Stimulated activated CD8-positive, alpha-beta memory T cell treated with anti-CD3 and anti-CD28 coated beads, Interleukin-2, amount 100 ng/mL, for 1 hour (primary cell): ENCODE measurements at places on chromosomes 13 and 19.

DNA sequence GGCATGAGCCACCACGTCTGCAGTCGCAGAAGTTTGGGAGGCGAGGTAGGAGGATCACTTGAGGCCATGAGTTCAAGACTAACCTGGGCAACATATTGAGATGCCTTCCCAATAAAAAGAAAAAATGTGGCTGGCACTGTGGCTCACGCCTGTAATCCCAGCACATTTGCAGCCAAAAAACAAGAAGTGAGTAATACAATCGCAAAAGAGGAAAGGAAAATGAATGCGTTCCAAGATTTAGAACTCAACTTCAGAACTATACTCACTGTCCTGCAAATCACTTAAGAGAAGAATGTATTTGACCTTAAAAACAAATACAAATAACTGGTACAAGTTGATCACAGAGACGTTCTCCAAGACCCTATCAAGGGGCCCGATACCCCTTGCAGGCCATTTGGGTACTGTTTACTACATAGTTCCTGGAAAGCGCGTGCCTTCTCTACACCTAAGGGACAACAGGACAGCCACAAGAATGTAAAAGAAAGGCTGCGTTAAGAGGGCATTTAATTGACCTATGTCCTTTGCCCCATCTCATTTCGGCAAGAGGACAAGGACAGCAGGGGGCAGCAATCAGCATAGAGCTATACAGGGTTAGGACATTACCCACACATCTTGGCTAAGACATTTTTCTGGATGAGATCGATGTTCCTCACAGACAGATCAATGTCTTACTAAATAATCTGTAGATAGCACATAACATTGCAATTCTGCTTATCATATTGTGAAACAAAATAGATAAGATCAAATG, 41.3 kb downstream of the FLT3 start:
- DNase-seq: no peak

DNA sequence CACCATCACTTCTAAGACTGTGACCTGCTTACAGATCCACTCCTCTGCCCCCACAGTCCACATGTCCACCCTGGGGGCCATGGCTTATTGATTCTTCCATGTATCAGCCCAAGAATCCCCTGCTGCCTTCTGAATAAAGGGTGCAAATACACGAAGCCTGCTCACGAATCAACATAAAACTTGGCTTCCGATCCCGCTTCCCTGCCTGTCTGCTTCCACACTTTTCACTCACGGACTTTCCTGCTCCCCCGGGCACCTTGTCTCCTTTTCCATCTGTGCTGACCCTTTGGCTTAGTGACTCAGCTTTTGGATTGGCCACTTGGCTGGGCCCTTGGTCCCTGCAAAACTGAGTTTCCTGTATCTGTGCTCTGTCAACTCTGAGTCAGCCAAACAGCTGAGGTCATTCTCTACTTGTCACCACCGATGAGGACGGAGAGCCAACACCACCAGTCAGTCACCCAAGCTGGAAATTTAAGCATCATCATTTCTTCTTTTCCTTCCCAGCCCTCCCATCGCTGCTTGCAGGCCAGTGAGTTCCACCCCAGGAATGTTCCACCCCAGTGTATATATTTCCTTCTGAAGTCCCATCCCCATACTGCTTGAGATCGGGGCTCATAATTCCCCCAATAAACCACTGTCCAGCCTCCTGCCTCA, 11.4 kb upstream of the USP12 start:
- DNase-seq: no peak

GRCh38 chr13:38868870-38869269, 121.8 kb downstream of the STOML3 start:
- no peak for DNase-seq

GRCh38 chr19:56751078-56751489, 79.5 kb upstream of the ZNF835 start:
- DNase-seq: no peak

DNA sequence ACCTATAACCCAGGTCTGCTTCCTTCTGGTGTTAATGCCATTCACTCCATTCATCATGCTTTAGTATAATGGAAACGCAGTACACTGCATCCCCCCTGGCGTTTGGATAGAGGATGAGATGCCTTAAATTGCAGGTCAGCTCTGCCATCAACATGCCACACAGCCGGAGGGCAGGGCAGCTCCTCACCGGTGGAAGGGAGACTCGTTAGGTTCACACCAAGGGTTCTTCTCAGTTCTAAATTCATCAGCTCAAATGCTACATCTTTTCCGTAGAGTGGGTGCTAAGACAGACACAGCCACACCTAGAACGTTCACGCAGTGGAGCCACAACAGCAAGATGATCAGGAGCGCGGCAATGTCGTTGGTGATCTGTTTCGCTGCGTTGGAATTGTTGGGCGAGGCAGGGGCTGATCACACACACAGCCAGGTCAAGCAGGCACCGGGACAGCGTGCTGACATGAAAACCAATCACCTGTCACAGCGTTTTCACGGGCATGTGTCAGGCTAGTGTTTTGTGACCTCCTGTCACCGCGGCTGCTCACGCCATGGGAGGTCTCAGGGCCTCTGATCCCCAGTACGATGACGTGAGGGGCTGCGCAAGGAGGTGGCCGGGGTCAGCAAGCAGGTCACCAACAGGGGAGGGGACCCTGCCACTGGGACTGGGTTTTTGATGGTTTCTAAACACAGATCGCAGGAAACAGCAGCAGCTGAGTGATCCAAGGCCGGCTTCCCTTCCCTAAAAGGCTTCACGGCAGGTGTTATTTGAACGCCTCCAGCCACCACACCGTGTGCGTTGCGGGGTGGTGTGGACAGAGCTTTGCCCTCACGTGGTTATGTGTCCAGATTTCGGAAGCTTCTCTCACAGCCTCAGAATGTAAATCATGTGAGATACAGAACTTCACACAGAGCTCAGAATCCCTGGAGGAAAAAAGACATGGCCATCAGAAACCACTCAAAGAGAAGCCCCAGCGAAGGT, 94.3 kb upstream of the IRS2 start:
- DNase-seq: no peak

GRCh38 chr13:106561551-106562170, 6.3 kb downstream of the ARGLU1 start:
- DNase-seq: no peak

DNA sequence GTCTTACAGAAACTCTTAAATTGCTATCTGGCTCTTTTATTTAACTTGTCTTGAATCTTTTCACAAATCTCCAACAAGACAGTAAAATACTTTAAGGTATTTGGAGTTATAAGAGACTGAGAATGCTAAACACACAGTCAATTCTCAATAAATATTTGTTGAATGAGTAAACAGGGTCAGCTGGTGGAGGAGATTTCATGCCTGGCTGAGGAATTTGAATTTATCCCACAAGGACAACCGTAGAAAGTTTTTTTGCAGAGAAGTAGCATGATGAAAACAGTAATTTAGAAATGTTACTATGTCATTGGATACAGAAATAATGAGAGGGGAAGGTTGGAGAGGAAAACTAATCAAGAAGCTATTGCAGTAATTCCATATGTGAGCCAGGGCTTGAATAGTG, 1223.7 kb downstream of the PCDH17 start:
- no peak for DNase-seq

- no peak for DNase-seq
Observed at GRCh38 chr19:51150627-51151026, 8.5 kb downstream of the SIGLEC7 start.

DNA sequence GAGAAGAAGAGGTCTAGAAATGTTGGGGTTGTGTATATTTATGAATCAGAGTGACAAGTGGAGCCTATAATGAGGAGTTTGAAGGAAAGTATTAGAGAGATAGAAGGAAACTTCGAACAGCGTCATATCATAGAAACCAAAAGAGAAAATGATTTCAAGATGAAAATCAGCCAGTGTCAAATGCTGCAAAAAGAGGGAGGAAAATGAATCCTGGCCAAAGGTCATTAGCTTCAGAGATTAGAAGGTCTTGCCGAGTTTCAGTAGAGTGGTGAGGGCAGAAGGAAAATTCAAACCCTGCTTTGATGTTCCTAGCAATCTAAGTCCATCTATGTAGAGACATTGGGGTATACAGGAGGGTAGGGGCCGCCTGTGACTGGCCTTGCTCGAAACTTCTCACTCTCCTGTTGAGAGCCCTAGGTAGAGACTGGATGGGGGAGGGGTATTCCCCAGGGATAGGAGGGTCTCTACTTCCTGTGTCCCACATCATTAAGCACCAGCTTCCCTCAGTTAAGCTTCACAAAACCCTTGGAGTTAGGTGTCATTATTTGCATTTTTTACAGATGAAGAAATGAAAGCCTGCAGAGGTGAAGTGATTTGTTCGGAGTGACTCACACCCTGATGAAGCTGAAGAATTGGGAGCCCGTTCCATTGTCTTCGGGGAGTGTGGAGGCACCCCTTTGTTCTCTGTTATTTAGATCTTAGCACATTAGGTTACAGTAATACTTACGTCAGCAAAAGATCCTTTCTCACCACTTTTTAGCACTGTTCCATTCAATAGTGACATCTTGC, 62.8 kb downstream of the FGF9 start:
- DNase-seq: no peak

GRCh38 chr13:30963791-30964190, 31.3 kb downstream of the TEX26 start:
- DNase-seq: no peak

DNA sequence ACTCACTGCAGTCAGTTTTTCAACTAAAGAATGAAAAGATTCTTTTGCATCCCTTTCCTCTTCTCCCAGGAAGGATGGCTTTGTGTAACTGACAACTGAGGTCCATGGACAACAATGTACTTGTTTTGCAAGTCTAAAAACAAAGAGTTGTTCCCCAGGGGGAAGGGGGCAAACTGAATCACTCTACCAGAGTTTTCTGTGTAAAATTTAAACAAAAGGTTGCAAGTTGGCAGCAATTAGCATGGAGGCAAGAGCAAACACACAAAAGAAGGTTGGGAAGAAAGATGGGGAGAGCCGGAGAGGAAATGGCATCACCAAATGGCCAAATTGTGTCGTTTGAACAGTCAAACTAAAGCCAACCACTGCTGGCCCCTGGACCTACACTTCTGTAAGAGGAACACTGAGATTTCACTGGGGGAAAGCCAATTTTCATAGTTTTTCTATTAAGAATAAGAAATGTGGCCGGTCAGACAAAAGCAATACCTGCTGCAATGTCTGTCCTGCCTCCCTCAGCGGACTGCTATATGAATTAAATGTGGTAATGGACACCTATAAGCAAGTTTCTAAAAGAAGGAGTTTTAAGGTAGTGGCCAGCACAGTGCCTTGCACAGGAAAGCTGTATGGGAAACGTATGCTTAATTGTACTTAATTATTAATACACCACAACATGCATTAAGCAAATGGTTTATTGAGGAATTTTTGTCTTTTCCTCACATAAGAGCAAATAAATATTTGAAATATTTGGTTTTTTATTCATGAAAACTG, 16.1 kb upstream of the SACS start:
- no peak for DNase-seq

- no peak for DNase-seq
Observed at GRCh38 chr13:35499196-35499662, 22.7 kb upstream of the MAB21L1 start.

- no peak for DNase-seq
Observed at GRCh38 chr13:25846222-25846984, 205.4 kb downstream of the SHISA2 start.

GRCh38 chr13:27806744-27807387, 14.6 kb downstream of the GSX1 start:
- DNase-seq: no peak

DNA sequence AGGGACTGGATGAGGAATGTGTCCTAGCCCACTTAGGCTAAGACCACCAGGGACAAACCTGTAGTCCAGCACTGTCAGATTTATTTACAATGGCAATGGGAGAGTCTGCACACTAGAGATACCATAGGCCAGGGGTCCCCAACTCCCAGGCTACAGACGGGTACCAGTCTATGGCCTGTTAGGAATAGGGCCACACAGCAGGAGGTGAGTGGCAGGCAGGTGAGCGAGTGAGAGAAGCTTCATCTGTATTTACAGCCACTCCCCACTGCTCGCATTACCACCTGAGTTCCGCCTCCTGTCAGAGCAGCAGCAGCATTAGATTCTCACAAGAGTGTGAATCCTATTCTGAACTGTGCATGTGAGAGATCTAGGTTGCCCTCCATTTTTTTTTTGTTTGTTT, 2.4 kb downstream of the THAP8 start:
- DNase-seq: no peak

- no peak for DNase-seq
Observed at GRCh38 chr19:14890643-14891379, 4.9 kb upstream of the OR7A17 start.

- DNase-seq: no peak
Observed at GRCh38 chr13:61156753-61157152, 258.9 kb downstream of the PCDH20 start.
